ENCODE measurements at places on chromosomes 1 and 21.

DNA sequence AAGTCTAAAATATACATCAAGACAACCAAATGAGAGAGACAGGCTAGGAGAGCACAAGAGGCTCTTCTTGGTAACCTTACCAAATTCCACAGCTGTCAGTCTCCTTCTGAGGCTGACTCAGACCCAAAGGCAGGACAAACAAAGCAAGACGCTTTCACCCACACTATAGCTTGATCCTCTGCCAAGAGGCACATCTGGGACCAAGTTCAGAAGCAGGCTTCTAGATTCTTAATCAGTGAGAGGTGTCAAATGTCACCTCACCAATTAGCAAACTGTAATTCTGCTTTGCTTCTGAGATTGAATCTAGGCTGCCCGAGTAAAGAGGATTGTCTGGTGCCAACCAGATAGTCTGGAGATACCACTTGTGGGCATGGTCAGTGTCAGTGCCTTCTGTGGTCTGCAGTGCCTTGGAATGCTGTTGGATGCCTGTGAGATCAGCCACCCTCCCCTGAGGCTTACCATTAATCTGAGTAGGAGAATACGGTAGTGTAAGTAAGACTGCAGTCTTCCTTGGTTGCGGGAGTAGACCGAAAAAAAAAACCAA is 151.0 kb downstream of the FMN2 start:
- no peak for DNase-seq

GRCh38 chr1:181257117-181257516 is 168.6 kb downstream of the IER5 start:
- no peak for DNase-seq

GRCh38 chr1:173775578-173776226 is 48.8 kb upstream of the DARS2 start:
- DNase-seq, result no peak

DNA sequence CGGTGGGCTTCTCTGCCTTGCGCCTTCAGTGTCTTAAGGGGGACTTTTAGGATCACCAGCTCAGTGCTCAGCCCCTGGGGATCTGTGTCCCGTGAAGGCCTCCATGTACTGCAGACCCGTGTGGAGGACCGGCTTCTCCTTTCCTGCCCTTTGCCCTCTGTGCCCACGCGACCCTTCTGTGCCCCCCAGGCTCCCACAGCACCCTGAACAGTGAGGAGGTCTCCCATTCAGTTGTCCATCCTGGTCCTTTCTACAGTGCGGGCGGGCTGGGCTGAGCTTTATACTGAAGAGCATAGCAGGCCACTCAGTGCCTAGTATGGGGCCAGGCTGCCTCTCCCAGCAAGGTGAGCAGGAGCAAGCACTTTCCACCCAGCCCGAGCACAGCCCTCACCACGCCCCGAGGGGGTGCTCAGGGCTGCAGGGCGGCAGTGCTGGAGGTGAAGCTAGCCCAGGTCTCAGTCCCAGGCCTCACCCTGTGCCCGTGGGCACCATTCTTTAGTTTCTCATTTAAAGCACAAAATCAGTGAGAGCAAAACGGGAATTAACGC is 7.6 kb upstream of the TFF1 start:
- DNase-seq, result no peak

DNA sequence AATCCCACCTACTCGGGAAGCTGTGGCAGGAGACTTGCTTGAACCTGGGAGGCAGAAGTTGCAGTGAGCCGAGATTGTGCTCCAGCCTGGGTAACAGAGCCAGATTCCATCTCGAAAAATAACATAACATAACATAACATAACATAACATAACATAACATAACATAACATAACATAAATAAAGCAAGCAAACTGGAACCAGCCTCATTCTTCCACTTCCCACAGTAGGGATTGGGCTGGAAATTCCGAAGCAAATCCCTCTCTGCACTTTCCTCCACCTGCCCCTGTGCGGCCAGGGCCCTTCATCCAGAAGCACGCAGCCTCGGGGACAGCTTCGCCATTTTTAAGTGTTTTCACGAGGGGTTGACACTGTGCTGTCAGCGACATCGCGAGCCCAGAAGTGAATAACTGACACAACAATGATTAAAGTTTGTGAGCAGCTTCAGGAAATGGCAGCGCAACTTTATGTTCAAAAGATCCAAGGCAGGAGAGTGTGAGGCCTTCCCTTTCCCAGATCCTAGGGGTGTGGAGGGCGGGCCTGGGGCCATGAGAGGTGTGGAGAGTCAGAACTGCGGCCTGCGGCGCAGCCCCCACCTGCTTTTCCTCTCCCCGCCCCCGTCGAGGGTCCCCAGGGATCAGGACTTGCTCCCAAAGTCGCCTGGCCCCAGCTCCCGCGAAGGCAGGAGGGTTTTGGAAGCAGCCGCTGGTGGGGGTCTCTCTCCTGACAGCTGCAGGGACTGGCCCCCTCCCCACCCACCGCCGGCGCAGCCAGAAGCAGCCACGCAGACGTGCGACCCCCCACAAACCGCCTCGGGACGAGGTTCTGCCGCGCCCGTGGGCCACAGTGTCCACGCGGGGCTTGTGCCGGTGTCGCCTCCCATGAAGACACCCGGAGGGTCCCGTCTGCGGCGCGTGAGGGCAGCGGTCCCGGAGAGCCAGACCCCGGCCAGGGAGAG is 651 bp upstream of the GABRD start:
- no peak for DNase-seq

- DNase-seq, result no peak
Observed at GRCh38 chr1:118116909-118117308, 68.1 kb downstream of the SPAG17 start.

GRCh38 chr1:218480137-218480536 is 135.0 kb downstream of the TGFB2 start:
- no peak for DNase-seq

DNA sequence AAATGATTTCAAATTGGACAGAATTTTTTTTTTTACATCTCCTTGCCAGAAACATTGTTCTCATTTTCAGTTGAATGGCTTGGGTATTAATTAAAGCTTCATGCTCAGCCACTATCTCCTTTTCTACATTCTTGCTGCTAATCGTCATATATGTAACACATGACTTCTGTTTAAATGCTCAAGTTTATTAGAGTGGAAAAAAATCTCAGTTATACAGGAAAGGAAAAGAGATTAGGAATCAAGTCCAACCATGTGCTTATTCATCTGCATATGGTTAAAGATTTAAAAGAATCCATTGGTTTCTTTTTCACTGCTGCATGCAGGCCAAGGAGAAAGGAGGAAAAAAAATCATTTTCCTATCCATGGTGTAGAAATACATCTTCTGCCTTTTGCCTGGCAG is 47.3 kb upstream of the CNN3 start:
- no peak for DNase-seq

DNA sequence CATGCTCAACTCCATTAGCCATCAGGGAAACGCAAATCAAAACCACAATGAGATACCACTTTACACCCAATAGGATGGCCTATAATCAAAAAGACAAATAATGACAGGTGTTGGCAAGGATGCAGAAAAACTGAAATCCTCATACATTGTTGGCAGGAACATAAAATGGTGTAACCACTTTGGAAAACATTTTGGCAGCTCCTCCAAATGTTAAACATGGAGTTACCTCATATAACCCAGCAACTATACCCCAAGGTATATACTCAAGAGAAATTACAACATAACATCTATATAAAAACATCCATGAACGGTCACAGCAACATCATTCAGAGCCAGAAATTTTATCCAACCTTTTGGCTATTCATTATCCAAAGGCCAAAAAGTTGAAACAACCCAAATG is 11.6 kb downstream of the EIF4G3 start:
- DNase-seq, result no peak

DNA sequence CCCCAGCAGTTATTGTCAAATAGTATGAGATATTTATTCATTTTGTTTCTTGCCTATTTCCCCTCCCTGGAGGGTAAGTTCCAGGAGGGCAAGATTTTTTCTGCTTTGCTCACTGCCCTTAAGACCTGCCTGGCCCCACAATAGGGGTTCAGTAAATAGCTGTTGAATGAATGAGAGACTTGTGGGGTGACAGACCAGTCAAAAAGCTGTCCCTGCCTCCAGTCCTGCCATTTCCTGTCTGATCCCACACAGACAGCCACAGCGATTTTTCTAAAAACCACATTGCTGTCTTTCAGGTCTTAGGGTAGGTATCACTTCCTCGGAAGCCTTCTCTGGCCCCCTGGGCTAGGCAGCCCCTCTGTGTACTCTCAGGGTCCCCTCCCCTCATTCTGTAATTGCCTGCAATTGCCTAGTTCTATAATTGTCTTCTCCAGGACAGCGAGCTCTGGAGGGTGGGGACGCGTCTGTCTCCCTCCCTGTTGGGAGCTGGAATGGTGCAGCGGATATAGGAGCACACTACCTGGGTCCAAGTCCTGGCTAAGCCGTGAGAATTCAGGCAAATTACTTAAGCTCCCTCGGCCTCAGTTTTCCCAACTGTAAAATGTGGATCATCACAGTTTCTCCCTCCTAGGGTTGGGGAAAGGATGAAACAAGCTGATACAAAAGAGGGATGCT is 1.8 kb upstream of the EXTL1 start:
- no peak for DNase-seq

- DNase-seq, result no peak
Observed at GRCh38 chr1:1527092-1527816, 13.2 kb downstream of the TMEM240 start.

DNA sequence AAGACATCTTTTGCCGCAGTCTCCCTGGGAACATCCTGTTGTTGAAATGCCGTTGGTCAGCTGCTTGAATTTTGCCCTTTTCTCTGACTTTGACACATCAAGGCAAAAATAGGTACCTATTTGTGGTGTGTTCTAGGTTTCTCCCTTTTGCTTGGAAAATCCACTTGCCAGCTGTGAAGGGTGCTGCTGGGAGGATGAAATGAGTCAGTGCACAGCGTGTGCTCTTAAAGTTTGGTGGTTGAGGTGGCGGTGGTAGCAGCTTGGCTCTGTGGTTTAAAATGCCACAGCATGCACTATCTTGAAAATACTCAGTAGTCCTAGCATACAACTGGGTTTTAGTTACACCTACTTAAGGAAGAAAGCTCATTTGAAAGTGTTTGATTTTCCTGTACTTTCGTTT is 183.8 kb downstream of the DHRS3 start:
- DNase-seq, result no peak

GRCh38 chr1:31795096-31795675 is 20.6 kb downstream of the SPOCD1 start:
- DNase-seq, result no peak

DNA sequence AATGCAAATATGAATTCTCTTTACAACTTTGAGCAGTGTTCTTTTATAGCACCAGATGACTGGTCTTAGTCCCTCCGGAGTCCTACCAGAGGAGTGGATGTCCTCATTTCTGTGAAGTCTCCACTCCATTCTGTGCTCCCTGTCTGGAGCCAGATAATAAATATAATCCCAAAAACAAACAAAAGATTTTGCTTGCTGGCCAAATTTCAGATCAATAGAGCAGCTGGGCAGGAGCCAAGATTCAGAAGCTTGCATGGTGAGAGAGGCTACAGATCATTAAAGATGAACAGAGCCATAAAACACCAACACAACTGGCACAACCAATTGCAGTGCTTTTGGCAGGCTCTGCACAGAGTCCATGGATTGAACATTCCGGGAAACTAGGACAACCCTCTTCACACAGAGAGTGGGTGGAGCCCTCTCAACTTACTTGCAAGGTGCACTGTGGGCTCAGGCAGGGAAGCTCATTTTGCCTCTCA is 231.5 kb upstream of the SNX7 start:
- DNase-seq, result no peak

GRCh38 chr1:26321315-26322041 is 3.7 kb downstream of the CD52 start:
- DNase-seq, result peak; percentile 95

DNA sequence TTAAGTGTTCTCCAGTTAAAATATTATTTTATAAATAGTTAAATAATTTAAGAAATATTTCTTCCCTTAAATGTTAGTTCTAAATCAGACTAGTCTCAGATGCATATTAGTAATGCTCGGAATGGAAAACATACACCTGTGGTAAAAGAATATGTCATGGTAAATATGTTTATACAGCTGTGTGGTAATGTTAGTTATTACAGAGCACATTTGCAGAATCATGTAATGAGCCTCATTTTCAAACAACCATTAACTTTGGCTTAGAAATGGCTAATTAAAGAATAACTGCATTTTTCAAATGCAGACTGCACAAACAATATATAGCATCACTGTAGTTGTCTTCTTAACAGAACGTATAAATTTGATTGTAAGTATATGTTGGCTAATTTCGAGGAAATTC is 90.3 kb downstream of the DISP1 start:
- DNase-seq, result no peak

DNA sequence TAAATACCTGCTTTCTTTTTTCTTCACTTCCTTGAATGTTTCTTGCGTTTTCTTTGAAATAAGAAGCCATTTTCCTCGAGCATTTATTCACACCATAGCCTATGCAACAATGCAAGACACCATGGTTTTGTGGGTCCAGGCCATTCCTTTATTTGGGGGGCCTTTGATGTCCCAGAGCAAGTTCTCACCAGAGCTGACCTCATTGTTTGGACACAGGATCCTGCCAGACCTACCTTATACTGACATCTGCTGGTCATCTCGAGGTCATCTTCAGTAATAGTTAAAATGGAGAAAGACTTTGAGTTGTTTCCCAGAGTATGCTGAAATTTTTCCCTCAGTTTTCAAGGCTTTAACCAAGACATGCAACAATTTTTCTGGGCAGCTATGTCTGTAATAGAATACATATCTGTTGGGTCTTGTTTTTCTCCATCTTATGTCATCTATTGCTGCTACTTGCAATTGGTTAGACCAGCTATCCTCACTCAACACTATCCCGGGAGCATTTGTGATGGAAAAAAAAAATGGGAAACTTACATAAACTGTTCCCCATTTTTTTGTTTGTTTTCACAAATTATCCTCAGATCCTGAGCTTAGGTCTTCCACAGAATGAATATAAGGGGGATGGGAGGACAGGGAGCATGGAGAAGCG is 34.0 kb upstream of the BACE2 start:
- no peak for DNase-seq

GRCh38 chr1:37089750-37090149 is 55.4 kb upstream of the GRIK3 start:
- DNase-seq, result no peak

- peak; percentile 57 for DNase-seq
Observed at GRCh38 chr1:226737819-226738420, 1.2 kb downstream of the ITPKB start.

GRCh38 chr1:6848816-6849215 is 63.6 kb downstream of the CAMTA1 start:
- no peak for DNase-seq

GRCh38 chr1:227190321-227190720 is 128.0 kb downstream of the CDC42BPA start:
- no peak for DNase-seq

DNA sequence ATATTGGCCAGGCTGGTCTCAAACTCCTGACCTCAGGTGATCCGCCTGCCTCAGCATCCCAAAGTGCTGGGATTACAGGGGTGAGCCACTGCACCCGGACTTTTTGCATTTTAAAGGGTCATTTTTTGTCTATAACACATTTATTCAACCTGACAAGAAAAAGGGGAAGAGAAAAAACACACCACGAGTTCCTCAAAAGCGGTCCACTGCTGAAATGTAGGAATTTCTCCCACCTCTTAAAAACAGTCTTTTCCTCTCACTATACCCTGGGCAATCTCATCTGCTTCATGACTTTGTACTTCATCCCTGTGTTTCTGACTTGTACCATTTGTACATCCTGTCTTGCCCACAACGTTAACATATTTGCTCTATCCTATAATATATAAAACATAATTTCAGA is 413.3 kb upstream of the PTBP2 start:
- no peak for DNase-seq
